ENCODE measurements at places on chromosomes 6 and 20.

- no peak for DNase-seq
Measured at GRCh38 chr6:31977816-31978431, 3.9 kb upstream of the C4A start.

DNA sequence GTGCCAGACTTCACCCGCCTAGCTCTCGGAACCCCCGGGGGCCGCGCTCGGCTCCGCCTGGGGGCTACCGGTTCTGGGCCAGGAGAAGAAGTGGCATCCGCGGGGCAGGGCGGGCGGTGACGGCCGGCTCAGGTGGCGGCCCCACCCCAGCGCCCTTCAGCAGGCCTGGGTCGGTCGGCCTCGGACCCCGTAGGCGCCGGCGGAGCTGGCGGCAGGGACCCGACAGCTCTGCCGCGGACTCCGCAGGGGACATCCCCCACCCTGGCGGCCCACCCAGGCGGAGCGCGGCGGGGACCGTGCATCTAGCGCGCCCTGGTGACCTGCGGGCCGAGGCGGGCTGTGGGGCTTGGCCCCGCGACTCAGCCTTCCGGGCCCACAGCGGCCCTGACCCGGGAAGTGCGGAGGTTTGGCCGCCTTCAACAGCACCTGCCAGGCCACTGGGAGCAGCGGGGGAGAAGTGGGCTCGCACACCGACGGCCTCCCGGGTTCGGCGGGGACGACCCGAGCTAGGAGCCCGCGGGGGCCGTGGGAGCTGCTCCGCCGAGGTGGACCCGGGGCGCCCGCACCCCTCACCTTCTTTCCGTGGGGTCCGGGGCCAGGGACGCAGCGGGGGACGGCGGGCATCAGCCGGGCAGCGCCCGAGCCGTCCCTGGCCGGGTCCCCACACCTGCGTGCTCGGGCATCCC lies 87.1 kb downstream of the TMEM242 start:
- no peak for DNase-seq

DNA sequence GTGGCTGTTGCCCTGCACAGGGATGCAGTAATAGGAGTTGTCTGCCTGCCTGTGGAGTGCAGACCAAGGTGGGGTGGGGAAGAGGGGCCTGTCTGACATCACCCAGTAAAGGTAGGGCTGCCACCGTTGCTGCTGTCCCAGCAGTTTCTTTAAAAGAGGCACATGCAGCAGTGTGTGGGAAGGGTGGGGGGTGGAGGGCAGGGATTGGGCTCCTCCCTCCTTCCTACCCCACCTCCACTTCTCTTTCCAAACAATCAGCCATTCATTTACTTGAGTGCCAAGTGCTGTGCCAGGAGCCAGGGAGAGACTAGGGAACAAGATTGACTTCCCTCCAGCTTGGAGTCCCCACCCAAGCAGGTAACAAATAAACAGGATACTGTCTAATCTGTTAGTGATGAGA lies 66.8 kb upstream of the MYL9 start:
- DNase-seq: no peak

GRCh38 chr6:157120534-157121232 lies 202.6 kb downstream of the TMEM242 start:
- DNase-seq: no peak

- no peak for DNase-seq
Measured at GRCh38 chr6:47741807-47742206, 40.0 kb upstream of the OPN5 start.

DNA sequence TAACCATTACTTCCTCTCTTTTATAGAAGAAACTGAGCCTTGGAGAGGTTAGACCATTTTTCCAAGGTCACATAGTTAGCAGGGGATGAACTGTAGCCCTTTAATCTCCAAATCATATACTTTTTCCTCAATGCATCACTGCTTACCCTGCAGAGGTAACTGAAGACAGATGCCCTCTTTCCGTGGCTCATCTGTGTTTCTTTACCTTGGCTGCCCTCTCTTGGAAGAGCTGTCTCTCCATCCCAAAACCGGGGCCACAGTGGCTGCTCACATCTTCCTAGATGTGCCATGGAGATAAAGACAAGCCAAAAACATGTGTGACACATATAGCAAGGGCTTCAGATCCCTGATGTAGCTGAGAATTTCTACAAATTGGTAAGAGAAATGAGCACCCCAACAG lies 581 bp upstream of the ALDH8A1 start:
- no peak for DNase-seq
